Effector CD4-positive, alpha-beta T cell (primary cell): ENCODE measurements at places on chromosomes 1 and 21.

DNA sequence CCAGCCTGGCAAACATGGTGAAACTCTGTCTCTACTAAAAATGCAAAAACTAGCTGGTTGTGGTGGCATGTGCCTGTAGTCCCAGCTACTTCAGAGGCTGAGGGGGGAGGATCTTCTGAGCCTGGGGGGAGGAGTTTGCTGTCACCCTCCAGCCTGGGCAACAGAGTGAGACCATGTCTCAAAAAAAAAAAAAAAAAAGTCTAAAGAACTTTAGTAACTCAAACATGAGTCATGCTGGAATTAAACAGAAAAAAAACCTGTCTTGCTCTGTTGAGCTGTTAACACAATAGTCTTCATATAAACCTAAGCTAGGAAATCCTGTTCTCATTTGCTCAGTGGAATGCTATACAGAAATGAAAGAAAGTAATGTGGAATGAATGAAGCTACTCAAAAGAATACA, 16.7 kb upstream of the DISP1 start:
- no peak for DNase-seq

DNA sequence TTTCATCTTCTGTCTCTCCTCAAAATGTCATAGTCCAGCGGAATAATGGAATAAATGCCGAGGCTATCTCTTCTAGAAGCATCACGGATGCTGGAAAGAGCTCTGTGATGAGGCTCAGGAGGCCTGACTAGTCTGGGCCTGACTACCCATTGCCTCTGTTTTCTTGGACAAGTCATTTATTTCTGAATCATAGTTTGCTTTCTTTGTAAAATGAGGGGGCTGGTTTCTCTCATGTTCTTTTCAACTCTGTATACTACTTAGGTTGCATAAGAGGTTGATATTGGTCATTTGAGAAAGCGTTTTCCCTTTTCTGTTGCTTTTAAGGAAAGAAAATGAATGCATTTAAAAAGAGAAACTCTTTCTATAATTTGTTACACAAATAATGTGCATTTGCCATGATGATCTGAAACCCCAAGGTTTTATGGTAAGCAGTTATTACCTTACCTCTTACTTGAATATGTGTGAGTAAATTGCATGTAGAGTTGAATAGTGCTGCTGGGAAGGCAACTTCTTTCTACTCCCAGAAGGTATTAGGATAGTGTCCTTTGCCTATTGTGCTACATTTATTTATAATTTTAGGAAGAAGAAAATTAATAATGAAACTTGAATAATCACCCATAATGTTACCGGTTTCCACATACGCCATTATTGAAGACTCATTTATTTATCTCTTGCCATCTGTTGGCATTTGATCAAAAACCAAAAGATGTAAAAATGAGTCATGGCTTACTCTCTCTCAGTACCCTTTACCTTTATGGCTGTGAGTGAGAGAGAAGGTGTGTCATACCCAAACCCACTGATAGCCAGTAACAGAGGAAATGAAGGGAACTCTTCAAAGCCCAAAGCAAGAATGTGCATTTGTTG, 179.1 kb downstream of the FASLG start:
- DNase-seq: no peak

- no peak for DNase-seq
Measured at GRCh38 chr21:16357994-16358393, 628.2 kb downstream of the USP25 start.

DNA sequence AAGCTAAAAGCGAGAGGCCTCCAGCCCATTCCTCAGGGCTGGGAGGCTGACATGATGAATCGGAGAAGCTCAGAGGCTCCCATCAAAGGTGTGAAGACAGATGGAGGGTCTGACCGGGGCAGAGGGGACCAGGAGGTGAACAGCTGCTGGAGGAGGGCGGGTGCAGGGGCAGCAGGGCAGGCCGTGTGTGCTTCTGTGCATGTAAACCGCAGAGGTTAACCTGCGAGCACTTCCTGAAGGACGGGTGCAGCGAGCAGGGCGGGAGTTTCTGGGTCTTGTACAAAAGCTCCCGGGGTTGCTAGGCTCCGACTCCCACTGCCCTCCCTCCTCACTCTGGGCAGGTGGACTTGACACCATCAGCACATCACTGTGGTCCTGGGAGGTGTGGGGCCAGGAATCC, 75.2 kb downstream of the PAX7 start:
- no peak for DNase-seq

- DNase-seq: no peak
Measured at GRCh38 chr1:109969907-109970306, 14.7 kb upstream of the AHCYL1 start.

DNA sequence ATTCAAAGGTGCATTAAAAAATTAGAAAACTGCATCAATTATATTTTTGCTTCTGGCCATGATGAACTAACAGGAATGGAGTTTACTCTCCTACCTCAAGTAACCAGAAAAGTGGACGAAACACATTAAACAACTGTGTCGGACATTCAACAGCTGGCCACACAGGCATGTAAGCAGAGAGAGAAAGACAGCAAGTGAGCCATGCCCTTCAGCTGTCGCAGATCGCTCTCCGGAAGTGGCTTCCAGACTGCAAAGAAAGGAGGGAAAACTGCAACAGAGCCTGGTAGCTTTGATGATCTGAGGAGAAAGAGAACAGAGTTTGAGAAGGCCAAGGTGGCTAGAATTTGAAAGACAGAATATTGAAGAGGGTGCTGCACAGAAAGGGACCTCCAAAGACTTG, 557.2 kb downstream of the MATN1 start:
- DNase-seq: no peak

DNA sequence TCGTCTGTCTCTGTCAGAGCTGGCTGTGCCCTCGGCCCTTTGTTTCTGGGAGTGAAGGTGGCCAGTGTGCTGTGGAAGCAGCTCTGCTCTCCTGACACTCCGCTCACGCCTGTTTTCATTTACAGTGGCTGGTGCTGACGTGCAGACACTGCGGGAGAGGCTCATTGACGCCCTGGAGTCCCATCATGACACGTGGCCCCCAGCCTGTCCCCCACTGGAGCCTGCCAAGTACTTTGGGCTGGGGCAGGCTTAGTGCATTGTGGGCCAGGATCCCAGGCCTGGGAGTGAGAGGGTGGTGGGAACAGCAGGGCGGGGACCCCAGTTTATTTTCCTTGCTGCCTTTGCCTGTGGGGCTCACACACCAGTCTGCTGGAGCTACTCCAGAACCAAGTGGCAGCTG, 21.1 kb downstream of the QSOX1 start:
- DNase-seq: no peak

DNA sequence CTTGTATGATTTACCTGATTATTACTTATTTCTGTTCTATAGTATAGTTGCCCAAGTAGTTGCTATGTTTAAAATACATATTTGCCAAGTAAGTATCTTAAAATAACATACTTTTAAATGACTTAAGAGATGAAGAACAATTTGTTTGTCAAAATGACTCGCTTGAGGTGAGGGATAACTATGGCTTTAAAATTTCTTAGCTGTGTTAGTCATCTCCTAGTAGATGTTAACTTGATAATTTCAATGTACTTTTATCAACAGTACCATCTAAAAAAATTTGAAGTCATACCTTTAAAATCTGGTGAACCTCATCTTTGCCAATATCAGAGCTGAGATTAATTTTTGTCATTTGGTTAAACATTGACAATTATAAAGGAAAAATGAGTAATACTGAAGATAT, 37.7 kb downstream of the ODR4 start:
- DNase-seq: no peak

- DNase-seq: no peak
Measured at GRCh38 chr1:112701227-112702066, 5.5 kb downstream of the RHOC start.

DNA sequence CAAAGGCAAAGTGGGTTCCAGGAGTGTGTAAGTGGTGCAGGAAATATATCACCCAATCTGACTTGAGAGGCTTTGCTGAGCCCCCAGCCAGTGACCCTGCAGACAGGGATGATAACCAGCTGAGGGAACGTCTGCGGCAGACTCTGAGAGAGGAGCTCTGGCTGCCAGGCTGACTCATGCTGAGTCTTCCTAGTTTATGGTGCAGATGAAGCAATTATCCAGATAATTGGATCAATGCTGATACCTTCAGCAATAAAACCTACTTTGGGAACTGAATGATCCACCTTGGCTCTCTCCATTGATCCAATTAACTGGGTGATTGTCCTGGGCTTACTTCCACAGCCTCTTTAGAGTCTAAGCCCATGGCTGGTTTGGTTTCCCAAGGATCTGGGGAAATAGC, 7.3 kb downstream of the C8B start:
- no peak for DNase-seq

DNA sequence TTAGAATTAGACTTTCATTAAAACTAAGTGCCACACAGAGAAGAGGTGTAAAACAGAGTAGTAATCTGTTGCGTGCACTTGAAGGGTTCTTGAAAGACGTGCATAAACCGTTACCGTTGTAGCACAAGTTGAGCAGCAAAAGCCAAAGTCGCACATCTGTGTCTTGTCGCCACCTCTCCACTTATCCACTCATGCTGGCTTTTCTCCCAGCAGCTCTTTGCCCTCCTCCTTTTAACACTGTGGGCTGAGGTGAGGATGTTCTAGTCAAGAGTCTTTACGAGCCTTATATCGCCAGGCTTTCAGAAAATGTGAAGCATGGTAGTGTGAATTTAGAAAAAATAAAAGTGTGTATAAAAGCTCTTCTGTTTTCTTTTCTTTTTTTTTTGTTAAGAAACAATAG, 48.0 kb downstream of the NR5A2 start:
- no peak for DNase-seq

DNA sequence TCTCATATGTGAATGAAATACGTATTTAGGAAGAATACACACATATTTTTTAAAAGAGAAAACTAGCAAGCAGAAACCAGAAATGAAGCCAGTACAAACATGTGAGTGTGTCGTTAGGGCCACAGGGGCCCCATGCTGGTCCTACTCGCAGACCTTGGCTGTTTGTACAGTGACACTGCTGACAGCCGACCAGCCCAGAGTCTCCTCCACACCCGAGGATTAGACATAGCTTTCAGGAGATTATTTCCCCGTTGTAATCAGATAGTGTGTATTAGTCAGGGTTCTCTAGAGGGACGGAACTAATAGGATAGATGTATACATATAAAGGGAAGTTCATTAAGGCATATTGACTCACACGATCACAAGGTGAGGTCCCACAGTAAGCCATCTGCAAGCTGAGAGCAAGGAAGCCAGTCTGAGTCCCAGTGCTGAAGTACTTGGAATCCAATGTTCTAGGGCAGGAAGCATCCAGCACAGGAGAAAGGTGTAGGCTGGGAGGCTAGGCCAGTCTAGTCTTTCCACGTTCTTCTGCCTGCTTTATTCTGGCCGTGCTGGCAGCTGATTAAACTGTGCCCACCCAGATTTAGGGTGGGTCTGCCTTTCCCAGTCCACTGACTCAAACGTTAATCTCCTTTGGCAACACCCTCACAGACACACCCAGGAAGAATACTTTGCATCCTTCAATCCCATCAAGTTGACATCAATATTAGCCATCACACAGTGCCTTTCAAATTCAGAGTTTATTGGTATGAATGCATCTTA, 51.2 kb downstream of the DIP2A start:
- DNase-seq: no peak

GRCh38 chr1:185896863-185897262, 162.7 kb downstream of the HMCN1 start:
- DNase-seq: no peak

DNA sequence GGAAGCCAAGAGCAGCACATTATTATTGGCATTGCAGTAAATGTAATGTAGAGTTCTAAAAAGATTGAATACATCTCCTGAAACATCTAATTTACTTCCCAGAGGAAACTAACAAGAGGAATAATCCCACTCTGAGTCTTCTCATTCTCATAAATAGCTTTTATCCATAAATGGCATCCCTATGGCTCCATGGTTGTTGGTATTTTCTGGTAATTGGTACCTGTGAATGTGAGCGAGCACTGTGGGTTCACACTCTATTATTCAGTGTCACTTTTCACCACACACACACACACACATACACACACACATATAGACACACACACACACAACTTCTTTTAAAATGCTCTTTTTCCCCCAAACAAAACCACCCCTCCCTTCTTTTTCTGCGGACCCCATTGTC, 4.7 kb upstream of the WLS start:
- DNase-seq: no peak

DNA sequence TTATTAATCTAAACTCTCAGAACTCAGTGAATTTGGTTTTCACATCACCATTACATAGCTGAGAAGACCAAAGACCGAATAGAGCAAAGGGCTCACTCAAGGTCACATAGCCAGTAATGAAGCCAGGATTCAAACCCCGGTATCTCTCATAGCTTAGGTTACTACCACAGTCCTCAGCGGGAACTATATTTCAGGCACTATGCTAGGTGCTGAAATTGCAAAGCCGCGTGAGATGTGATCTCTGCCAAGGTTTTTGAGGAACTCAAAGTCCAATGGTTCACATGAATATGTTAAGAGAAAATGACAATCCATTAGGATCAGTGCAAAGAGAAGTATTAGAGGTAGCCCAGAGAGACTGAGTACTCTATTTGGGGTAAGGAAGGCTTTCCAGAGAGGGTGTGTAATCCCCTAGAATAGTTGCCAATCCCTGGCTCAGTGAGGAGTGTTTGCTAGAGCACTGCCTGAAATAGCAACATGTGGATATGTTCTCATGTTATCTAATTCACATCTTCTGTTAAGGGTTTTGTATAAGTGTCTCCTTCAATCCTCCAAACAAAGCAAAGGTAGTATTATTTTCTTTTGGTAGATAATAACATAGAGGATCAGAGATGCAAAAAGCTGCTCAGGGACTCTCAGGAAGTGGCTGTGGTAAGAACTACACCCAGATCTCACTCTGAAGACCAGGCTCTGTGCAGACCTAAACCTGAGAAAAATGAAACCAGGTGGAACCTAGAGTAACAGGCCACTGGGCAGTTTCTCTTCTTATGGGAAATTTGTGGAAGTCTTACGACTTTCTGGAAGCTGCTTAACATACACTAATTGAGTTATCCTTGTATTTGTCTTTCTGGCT, 93.1 kb upstream of the C8B start:
- DNase-seq: no peak

- DNase-seq: peak; percentile 41
Measured at GRCh38 chr1:2468041-2468472, 8.0 kb upstream of the PLCH2 start.
